ENCODE measurements at places on chromosomes 2 and 18.

GRCh38 chr2:98701230-98701629, 29.7 kb downstream of the MGAT4A start:
- DNase-seq = no peak

DNA sequence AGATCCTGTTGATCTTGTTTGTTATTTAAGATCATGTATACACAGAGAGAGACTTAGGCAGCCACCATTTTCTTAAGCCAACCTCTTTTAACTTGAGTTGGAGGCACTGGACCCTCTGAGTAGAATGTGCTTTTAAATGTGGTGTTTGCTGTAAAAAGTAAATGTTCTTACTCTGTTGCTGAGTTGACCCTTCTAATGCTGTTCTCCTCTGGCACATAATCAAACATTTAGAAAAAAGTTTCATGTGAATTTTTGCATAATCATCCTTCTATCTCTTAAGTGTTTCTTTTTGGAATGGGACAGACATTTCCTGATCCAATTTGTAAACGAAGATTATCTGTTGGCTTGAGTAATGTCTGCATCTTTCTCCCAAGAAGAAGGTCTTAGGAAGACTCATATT, 255.1 kb upstream of the ETAA1 start:
- no peak for DNase-seq

DNA sequence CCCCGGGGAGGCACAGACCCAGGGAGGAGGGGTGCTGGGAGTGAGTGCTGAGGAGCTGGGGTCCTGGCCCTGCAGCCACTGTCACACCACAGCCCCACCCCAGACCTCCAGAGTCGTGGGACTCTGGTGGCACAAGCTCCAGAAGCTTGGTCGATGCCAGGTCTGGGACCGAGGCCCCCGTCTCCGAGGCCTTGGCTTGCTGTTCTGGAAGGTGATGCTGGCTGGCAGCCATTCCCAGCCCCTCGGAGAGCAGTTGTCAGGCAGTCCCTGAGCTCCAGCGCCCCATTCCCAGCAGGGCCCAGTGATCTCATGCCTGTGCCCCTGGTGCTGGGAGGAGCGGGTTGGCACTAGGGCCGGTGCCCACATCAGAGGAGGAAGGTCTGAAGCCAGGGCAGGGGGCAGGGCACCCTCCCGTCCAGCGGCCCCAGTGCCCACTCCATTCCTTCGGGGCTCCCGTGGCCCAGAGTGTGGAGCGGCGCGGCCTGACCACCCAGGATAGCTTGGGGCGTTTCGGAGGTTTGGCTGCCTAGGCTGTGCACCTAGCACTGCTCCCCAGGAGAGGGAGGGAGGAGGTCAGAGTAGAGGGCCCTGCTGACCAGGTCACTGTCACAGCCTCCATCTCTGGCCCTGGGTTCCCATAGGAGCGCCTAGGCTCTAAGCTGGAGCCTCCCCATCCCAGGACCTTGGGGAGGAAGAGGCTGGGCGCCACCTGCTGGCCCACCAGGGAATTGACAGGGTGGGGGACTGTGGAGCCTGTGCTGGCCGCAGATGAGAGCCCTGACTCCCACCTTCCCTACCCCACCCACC, 16.8 kb upstream of the ALPI start:
- DNase-seq = peak; percentile 48

- no peak for DNase-seq
Observed at GRCh38 chr2:214379227-214379626, 31.6 kb upstream of the VWC2L start.

DNA sequence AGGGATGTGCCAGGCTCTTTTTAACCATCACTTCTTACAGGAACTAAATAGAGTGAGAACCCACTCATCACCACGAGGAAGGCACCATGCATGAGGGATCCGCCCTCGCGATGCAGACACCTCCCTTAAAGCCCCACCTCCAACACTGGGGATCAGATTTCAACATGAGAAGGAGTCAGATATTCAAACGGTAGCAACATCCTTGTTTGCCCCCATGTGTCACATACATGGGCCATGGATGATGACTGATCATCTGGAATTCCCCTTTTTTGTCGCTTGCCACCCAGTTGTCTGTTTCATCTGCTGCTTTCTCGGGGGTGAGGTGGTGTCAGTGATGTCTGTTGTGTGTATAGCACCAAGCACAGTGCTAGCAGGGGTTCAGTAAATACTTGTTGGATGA, 57.9 kb downstream of the NCK2 start:
- no peak for DNase-seq

DNA sequence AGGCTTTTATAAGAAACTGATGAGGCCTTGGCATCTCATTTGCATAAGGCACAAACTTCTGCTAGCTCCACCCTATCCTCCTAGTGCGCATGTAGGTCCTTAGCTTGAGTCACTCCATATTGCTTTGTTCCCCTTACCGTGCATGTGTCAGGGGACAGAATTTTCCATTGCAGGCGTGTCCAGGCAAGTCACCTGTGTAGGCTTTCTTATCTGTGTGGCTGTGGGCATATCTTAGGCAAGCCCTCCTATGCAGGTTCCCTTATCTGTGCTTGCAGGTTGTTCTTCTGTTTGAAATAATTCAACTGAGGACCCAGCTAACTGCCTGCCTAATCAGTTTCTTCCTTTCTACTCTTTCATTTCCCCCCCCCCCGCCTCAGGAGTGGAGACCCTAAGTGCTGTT, 63.3 kb upstream of the CDCA7 start:
- DNase-seq = no peak

GRCh38 chr18:32907311-32907585, 134.4 kb upstream of the KLHL14 start:
- DNase-seq = no peak

DNA sequence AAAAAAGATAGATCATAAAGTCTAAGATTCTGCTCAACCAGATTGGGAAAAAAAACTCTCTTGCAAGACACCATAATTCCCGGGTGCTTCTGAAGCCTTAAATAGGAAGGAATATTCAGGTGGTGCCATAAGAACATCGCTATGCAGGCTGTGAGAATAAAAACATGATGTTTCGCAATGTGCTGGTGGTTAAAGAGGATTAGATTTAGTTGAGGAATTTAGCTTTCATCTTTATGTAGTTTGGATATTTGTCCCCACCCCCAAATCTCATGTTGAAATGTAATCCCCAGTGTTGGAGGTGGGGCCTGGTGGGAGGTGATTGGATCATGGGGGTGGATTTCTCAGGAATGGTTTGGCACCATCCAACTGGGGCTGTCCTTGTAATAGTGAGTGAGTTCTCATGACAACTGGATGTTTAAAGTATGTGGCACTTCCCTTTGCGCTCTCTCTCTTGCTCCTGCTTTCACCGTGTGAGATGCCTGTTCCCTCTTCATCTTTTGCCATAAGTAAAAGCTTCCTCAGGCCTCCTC, 132.2 kb downstream of the AKAIN1 start:
- DNase-seq = no peak

- DNase-seq = no peak
Observed at GRCh38 chr2:119678021-119678656, 862 bp upstream of the TMEM177 start.

- no peak for DNase-seq
Observed at GRCh38 chr2:38281095-38281742, 95.9 kb downstream of the ATL2 start.

DNA sequence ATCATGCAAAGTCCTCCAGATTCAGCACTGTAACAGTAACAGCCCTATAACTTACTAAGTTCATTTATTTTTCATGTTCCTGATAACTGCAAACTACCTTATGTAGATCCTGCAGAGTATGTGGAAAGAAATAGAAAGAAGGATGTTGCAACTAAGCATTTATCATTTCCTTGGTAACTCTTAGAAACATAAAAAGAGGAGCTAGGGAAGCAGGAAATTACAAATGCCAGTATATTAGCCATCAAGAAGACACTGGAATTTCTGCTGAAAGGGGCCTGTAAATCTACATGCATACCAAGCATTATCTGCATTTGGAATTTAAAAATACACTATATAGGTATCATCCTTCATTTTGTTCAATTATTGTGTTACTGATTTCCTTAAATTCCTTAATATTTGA, 66.8 kb downstream of the PDE11A start:
- no peak for DNase-seq

- DNase-seq = no peak
Observed at GRCh38 chr2:85269959-85270358, 57.8 kb downstream of the TGOLN2 start.

GRCh38 chr2:236674646-236675045, 105.0 kb downstream of the ACKR3 start:
- no peak for DNase-seq

- DNase-seq = no peak
Observed at GRCh38 chr18:12088731-12089375, 4.8 kb upstream of the ANKRD62 start.

GRCh38 chr2:139374296-139374850, 594.2 kb upstream of the NXPH2 start:
- DNase-seq = no peak

- no peak for DNase-seq
Observed at GRCh38 chr2:220833446-220833845, 738.7 kb downstream of the EPHA4 start.

DNA sequence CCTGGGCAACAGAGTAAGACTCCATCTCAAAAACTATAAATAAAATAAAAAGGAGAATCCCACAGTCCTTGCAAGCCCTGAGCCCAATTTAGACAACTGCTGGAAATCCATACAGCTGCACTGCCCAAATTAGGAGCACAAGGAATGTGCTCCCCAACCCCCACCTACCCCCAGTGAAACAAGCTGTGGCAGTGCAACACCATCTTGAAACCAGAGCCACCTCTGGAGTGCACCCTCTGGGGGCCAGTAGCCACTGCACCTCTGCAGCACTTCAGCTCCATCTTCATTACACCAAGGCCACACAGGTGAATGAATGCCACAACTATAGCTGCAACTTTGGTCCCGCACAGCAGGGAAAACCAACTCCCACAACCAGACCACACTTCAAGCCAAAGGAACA, 37.3 kb downstream of the USP34 start:
- DNase-seq = no peak

DNA sequence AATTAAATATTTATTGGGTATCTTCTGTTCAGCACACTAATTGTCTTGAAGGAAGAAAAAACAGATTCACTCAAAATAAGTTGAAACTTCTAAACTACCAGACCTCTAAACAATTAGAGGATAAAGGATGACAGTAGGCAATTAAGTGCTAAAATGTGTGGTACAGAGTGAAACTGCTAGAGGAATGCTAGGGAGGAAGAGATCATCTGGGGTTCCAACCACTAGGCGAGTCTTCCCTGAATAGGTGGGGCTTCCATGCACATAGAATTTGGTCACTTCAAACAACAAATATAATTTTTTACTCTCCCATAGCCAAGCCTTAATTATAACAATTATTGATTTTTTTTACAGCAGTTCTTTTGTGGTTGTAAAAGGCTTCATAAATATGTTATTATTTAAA, 559.0 kb upstream of the ZEB2 start:
- DNase-seq = no peak

DNA sequence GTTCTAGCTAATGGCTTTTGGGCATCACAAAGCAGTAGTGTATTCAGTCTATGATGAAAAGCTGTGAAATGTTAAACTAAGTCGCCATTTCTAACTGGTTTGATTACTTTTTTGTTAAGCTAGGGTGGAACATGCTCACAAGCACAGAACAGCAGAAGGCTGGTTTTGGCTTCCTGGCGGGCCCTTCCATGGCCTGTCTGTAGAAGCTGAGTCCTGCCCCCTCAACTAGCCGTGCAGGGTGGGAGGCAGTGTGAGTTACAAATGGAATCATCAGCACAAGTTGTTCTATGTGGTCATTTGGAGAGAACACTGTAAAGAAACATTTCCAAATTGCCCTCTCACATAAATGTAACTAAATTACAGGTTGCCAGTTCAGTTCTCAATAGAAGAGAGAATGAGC, 290.8 kb downstream of the ALPK2 start:
- no peak for DNase-seq

- DNase-seq = no peak
Observed at GRCh38 chr2:40210968-40211353, 240.9 kb downstream of the SLC8A1 start.

DNA sequence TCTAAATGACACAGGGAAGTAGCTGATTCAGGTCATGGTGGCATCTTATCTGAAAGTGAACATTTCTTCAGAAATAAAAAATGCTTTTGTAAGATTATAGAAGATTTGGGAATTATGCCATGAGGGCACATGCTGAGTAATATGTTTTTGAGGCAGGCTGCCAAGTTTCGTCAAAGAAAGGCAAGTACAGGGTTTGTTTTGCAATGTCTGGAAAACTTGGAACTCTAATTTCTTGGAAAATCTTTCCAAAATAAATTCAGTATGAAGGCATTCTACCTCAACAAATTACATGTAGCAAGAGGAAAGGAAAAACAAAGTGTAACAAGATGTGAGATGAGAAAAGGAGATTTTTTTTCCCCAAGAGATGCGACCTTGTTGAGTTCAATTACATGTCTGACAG, 167.7 kb downstream of the PLCL1 start:
- DNase-seq = no peak

DNA sequence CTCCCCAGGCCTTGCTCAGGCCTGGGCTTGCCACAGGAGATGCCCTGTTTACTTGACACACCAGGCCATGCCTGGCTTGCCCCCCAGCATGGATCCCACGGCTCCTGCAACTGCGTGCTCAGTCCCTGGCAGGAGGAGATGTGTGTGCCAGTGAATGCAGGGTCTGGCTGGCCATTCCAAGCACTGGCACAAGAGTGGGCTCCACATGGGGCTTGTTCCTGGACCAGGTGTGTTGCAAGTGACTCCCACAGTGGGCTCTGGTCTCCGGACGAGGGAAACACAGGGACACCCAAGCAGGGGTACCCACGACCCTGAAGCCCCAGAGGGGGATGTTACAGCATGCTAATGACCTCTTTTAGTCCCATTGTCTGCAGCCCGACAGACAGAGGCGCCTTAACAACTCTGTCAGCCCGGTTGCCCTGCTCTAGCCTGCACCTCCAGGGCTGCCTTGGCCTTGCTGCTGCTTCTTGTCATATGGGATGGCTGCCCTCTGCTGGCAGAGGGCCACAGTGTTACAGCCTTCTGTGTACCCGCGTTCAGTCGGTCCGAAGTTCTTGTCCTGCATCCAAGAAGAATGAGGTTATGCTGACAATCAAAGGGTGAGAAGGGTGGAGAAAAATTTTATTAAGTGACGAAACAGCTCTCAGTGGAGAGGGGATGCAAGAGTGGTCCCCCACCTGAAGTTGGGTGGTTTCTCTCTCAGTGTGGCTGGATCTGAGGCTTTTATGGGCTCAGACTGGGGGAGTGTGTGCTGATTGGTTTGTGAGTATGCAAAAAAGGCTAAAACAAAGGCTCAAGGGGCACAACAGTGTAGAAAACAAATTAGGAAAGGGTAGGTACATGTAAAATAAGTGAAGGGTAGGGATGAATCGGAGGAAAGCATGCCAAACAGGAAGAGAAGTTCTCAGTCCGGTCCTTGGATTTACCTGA, 180.4 kb downstream of the MBD5 start:
- DNase-seq = peak; percentile 86

GRCh38 chr18:80194874-80195570, 52.3 kb downstream of the PARD6G start:
- no peak for DNase-seq

GRCh38 chr18:62596145-62597005, 73.5 kb downstream of the ZCCHC2 start:
- no peak for DNase-seq

- DNase-seq = no peak
Observed at GRCh38 chr2:1070601-1071000, 120.0 kb downstream of the SNTG2 start.
